Neural progenitor cell (in vitro differentiated cells): ENCODE measurements at places on chromosomes 7 and 10.

DNA sequence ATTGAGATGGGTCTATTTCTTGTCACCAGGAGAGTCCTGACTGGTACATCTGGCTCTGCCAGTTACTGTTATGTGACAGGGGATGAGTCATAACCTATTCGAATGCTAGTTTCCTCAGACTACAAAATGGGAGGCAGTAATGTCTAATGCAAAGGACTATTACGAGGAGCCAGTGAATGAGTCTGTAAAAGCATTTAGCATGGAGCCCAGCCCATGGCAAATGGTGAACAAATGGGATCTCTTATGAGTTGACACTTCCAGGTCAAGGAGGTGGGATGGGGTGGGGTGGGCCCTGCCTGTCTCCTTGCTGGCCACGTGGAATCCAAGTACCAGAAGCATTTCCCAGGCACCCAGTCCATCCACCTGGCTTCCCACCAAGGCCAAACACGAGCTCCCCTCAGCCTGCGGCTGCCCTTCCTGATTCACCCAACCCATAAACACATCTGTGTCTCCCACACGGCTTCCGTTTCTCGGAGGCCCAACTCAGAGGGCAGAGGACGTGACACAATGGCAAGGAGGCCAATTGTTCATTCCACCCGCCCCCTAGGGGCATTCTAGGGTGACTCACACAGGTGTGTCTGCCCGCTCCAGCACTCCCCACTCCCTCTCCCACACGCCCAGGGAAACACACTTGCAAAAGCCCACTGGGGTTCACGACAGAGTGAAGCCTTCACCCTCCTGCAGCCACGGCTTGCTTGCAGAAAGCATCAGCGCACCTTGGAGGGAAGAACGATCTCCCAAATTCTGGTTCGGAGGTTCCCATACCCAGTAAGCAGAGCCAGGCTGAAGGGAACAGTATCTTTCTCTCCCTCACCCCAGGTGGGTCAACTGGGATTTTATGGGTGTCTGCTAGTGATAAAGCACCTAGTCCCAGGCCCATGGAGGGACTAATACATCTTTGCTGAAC lies 109.8 kb downstream of the SH3PXD2A start:
- DNase-seq: no peak

DNA sequence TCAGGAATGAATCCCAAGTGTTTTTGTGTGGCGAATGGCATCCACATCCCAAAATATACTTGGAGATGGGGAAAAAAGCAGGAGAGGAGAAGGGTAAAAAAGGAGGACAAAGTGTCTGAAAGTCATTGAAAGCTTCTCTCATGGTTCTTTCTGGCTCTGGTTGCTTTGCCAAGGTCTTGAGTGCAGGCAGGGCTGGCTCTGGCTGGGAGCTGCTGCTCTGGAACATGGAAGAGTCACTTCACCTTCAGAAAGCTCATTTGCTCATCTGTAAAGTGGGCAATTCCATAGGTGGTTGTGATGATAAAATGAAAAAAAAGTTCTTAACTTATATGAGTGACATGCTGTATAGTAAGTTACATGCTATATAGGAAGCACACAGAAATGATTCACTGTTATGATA lies 2.9 kb upstream of the PRSS2 start:
- no peak for DNase-seq

DNA sequence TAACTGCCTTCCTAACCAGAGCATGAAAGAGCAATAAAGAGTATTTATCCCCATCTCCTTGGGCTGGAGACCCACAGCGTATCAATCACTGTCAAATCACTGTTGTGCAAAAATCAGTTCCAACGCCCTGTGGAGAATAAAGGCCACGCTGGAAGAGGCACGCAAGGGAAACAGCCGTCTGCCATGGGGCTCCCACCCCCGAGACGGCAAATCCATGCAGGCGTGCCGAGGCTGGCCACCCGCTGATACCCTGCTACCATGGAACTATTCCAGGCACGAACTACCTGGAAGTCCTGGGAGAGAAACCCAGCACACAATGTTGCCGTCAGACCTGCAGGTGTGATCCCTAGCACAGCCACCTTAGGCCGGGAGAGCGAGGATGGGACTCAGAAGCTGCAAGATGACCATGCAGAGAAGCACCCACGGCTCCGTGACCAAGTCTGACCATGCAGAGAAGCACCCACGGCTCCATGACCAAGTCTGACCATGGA lies 185.3 kb downstream of the DIP2C start:
- no peak for DNase-seq

- DNase-seq: no peak
Measured at GRCh38 chr10:132112611-132113010, 46.9 kb downstream of the JAKMIP3 start.

GRCh38 chr10:35456153-35456720 lies 119.9 kb downstream of the CCNY start:
- DNase-seq: no peak

DNA sequence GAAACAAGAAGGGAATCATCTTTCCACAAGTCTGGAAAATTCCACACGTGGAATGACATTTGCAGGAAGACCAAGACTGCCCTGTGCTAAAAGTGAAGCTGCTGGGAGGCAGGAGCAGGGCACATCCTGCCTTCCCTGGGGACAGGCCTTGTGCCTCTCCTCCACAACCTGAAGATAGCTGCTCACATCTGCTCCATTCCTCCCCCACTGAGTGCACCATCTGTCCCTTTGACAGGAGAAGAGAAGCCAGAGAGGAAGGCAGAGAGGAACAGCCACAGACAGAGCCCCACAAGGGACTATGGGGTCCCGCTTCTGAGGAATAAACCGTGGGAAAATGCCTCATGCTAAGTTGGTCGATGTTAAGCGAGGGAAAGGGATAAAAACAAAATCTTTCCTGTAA lies 15.9 kb upstream of the FAM171A1 start:
- no peak for DNase-seq
